EL (cell line): ENCODE measurements at places on chromosomes 6 and 20.

DNA sequence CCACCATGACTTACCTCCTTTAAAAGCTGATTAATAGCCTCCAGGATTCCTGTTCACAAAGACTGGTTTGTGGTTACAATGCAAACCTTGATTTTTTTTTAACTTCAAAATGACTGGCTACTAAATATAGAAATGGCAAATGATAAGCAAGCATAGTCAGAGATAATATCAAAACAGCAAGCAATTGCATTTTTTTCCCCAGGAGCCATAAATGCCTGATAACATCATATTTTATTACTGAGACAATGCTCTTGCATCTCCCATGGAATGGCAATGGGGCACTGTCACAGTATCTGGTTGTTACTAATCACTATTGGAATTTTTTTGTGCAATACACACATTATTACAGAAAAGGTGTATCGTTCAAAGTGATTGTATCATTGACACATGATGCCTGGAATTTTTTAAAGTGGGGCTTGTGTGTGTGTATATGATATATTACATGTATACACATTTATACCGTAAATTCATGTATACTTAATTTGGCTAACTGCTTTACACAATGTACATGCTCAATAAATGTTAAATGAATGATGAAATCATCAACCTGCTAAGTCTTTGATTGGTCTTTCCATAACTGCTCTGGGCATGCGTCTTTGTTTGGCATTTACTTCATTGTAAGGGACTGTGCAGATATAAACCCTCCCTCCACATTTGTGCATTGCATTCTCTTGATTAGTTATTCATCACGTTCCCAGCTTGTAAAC is 980 bp upstream of the SALL4 start:
- peak; percentile 27 for DNase-seq

DNA sequence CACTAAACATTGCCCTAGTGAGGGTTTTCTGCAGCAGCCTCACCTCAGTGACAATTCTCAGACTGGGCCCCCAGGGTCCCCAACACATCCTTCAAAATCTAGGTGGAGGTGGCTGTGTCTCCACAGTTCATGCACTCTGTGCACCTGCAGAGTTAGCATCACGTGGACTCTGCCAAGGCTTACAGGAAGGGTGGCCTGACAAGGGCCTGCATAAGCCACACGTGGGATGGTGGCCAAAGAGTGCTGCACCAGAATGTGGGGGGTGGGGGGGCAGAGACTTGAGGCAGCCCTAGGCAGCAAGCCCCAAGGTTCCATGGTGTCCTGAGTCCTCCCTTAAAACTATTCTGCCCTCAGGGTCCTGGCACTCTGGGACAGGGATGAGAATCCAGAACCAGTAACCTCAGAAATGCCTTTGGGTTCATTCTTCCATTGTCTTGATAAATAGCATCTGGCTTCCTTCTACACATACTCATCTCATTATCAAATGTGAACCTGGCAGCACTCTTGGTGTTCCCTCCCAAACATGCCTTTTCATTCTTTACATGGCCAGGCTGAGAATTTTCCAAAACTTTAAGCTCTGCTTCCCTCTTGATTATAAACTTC is 1.6 kb upstream of the SERPINB1 start:
- no peak for DNase-seq

- no peak for DNase-seq
Observed at GRCh38 chr6:166494757-166495486, 91.6 kb downstream of the RAMACL start.

DNA sequence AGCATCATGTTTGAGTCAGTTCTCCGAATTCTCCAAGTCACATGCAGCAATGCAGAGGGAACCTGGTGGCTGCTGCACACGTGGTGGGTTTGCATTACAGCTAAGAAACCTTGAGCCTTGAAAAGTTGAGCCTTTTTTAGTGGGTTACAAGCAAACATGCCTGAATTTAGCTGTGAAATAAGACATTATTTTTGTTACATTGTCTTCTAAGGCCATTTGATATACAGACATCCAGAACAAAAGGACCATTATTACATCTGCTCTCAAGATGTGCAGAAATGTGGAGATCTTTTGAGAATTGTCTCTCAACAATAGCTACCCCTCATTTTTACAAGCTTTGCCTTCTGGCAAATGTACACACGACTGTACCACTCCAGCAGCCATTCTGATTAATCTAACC is 720.5 kb upstream of the SLC35B3 start:
- no peak for DNase-seq

GRCh38 chr20:38238829-38239228 is 21.7 kb downstream of the KIAA1755 start:
- no peak for DNase-seq

GRCh38 chr6:137805622-137806021 is 61.4 kb upstream of the TNFAIP3 start:
- DNase-seq = no peak

- peak; percentile 39 for DNase-seq
Observed at GRCh38 chr6:34476921-34477320, 11.0 kb downstream of the PACSIN1 start.

DNA sequence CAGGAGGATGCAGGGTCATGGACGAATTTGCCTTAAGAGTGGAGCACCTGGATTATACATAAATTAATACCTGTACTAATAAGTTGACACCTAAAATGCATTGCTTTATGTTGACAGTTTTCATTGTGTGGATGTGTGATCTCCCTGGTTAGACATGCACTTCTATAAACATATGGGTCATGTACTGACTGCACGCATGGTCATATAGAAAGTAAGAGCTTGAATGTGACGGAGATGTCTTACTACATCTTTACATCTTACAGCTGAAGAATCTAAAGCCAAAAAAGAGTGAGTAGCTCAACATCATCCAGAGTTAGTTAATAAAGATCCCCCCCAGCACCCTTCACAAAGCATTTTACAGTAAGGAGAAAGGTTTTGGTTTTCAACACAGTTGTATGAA is 408.4 kb upstream of the JARID2 start:
- no peak for DNase-seq

- DNase-seq = no peak
Observed at GRCh38 chr20:57326667-57327455, 2.7 kb upstream of the SPO11 start.

DNA sequence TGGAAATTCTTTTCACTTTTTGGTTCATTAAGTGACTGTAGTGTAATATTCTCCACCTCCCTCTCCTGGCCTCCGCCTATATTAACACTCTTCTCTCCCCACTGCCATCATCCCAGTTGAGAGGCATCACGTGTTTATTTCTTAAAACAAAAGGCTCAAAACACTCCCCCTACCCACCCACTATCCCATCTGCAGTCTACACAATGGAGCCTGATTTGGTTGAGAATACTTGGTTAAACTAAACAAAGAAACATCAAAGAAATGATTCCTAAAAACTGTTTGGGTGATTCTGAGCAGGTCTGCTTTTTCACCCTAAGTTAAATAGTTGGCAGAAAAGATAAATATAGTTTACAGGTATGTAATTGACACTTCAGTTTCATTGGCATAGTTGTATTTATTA is 5.9 kb downstream of the TFAP2B start:
- DNase-seq = no peak

- no peak for DNase-seq
Observed at GRCh38 chr6:13191461-13191860, 136.9 kb downstream of the TBC1D7 start.

GRCh38 chr6:160156842-160157241 is 35.2 kb downstream of the SLC22A1 start:
- DNase-seq = peak; percentile 17
